ENCODE measurements at places on chromosomes 12 and 14. TPM values are rescaled to one million over a fixed set of nuclear protein-coding genes. Genes with fewer than 3 reads are reported as not detected.

Gene ERH
- total RNA-seq = 565 TPM

Gene MYH7
- not detected for total RNA-seq

Gene C12orf60
- total RNA-seq = 1.7 TPM

Gene TEDC1
- total RNA-seq = 50.2 TPM

Gene CLEC4D
- not detected for total RNA-seq

Gene TMBIM4
- 39.0 TPM for total RNA-seq

Gene WNT1
- total RNA-seq = not detected

Gene ANKS1B
- total RNA-seq = not detected

DNA sequence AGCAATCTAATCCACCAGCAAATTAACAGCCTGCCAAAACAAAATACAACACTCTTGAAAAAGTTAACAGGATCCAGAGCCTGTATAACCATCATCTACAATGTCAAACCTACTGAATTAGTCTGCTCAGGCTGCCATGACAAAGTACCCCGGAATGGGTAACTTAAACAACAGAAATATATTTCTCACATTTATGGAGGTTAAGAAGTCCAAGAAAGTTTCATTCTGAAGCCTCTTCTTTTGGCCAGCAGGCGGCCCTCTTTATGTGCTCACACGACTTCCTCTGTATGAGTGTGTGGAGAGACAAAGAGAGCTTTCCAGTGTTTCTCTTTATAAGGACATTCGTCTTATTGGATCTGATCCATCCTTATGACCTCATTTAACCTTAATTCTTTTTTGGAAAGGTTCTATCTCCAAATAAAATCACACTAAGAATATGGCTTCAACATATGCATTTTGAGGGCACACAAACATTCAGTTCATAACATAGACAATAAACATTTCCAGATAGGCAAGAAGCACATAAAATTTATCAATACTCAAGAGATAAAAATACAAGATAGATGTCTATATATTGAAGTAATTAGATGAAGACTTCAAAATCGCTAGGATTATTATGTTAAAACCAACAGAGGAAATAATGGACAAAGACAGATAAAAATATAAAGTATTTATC lies 5.9 kb upstream of the RERG start:
- peak; percentile 27 for DNase-seq

DNA sequence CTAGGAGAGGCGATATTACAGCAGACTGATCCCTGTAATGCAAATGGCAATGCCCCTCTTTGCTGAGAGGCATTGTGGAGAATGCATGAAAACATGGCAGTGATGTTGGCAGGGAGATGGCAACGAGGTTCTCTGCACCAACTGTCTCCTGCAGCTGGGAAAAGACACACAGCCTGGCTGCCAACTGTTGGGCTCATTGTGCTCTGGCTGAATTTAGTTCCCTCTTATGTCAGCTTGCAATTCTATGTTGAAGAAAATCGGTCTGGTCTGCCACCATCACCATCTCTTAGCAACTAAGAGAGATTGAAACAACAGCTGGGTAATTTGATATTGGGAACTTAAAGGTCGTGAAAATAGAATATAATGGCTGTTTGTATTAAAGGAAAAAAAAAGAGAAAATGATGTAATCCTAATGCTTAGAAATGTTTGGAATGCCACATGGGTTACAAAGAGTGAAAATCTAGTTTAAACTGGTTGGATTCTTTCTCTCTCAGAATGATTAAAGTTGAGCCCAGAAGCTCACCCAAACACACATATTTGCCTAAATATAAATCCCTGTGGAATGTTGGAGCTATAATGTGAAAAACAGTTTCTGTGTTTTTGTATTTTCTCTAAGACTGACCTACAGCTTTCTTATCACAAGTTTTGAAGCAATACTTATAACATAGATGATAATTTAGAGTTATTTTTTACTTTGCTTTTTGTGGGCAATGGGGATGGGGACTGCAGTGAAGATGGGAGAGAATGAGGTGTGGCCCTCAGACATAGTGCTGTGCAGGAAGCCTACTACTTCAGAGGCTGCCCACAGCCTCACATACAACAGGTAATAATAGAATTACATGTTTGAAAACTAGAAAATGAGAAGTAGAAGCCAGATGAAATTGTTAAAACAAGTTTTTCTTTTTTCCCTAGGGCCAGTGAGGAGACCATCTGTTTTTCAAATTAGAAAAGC lies 143.7 kb downstream of the AKAP6 start:
- peak; percentile 71 for DNase-seq

DNA sequence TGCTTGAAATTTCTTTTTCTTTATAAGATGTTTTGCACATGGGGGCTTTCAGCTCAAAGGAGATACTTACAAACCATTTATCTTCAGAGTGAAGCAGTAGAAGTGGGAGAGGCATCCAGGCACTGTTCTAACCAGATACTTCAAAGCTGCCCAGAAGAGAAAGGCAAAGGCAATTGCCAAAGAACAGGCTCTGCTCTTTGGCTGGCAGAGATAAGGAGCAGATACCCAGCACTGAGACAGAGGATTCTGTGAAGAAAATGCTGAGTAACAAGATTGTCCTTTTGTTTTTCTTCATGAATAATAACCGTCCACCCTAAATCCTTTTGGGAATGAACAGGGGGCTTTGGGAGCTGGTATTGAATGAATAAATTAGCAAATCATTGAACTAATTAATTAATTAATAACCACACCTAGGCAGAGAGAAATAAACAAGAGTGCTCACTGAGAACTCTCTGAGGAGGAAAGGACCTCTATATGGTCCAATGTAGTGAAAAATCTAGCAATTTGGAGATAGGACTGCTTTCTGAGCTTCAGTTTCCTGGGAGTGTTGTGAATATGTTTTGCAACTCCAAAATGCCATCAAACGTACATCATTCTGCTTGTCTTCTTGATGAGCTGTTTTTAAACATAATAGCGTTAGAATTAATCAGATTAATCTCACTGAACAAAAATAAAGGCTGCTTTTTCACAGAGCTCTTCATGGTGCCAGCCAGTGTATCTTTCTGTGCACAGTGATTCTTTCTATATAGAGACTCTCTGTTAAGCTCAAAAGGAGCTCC lies 192.8 kb upstream of the AMIGO2 start:
- no peak for DNase-seq

DNA sequence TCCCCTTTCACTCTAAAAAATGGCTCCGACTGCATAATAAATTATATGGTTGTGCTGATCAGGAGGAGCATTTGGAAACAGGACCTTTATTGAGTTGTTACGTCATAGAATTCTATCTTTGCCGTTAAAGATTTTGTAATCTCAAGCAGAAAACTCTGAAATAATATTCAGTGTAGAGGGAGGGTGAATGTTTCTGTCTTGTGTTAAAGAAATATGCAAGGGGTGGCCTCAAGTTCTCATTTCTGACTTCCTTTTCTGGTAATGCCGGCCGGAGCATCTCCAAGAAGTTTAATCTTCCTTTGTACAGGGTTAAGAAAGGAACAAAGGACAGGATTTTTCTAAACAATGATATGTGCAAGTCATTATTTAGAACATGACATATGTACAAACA lies 165.1 kb downstream of the SLC38A4 start:
- no peak for DNase-seq

GRCh38 chr12:27822076-27822712 lies 42.2 kb upstream of the MANSC4 start:
- DNase-seq = peak; percentile 98

GRCh38 chr12:87270919-87271318 lies 758.3 kb downstream of the C12orf50 start:
- DNase-seq = no peak

DNA sequence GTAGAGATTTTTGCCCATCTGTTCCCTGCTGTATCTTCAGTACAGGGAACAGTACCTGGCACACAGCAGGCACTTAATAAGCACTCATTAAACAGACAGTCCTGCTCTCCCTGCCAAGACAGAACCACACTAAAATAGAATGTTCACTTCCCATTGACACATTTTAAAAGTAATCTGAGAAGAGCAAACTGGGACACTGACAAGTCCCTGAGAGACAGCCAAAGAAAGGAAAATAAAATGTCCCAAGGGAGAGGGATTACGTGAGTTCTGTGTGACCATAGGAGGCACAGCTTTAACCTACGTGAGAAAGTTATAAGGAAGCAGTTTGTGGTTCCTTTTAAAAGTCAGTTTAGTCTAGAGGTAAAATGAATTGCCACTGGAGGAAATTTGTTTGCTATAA lies 43.9 kb upstream of the SYCP3 start:
- DNase-seq = no peak

- DNase-seq = no peak
Observed at GRCh38 chr14:81178063-81178462, 42.7 kb downstream of the GTF2A1 start.

DNA sequence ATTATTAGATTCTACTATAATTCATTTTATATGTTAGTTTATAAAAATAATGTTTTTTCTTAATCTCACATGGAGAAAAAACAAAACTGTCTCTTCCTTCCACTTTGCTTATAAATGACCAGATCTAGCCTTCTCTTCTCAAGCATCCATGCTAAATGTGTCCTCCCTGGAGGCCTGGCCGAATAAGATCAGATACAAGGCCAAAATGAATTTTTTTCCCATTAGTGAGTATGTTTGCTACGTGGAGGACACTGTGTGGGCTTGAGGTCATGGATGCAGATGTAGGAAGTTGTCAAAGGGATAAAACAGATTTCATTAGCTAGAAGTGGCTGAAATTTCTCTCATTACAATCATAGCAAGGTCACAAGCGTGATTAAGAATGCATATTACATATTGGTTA lies 1244.9 kb upstream of the SEL1L start:
- no peak for DNase-seq

DNA sequence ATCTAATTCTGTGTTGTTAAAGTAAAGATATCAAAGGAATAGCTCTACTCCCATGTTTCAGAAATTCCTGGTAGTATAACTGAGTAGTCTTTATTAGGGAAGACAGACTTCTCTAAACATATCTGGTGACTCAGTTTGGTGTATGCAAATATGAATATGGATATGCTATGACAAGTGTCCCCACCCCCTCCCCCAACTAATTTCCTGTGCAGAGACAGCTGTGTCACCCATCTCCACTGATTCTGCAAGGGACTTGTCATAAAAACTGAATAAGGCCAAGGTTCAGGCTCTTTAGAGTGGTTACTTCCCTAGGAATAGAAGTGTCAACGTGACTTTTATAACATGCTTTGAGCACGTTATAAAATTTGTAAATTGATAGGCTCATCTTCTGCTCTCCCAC lies 429.1 kb downstream of the DAD1 start:
- no peak for DNase-seq

DNA sequence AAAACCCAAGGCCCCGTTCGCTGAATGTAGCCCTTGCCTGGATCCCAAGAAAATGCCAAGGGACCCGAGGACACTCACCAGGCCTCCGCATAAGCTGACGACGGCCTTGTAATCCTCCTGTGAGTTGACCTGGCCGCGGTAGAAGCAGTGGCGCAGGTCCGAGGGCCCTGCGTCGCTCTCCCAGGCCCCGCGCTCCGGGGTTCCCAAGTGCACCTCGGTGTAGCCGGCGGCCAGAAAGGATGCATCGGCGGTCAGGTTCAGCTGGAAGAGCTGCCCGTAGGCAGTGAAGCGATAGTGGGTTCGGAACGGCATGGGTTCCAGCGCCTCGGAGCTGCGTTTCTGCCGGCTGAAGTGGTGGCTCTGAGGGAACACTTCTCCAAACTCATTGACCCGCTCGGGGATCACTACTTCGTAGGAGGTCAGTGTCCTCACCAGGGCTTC lies 1.2 kb downstream of the ADAMTS20 start:
- DNase-seq = no peak

DNA sequence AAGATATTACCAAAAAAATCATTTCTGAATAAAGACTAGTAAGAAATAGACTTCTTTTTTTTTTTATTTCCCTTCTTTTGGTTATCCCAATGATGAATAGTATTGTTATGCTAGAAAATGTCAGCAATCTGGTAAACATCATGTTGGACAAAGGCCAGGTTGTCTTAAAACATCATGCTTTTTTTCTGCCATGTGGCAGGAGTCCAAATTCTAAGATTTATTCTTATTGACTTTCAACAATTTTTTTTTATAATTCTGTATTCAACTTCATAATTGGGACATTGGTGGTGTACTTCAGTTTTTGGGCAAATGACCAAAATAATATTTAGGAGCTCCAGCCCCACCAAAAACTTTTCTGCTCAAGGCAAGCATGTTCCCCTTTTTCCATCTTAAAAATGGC lies 10.5 kb downstream of the DCN start:
- DNase-seq = no peak

- DNase-seq = no peak
Observed at GRCh38 chr12:41264281-41264680, 76.2 kb downstream of the PDZRN4 start.

- no peak for DNase-seq
Observed at GRCh38 chr12:110105986-110106385, 18.2 kb upstream of the IFT81 start.

GRCh38 chr12:46377678-46378077 lies 5.1 kb upstream of the SLC38A2 start:
- no peak for DNase-seq

DNA sequence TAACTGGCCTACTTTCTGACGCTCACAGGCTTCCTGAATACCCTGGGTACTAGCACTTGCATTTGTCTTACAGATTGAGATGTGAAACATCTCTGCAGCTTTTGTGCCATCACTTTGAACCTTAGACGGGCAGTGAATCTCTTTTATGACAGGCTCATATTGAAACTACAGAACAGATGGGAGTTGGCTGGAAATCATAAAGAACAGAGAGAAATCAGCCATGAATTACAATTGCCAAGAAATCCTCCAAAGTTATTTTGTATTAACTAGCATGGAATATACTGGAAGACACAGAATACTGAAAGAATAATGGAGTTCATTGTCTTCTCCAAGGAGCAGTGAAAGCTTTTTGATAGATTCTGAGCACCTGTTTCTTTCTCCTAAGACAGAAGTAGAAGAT lies 32.7 kb downstream of the MYF5 start:
- no peak for DNase-seq

- no peak for DNase-seq
Observed at GRCh38 chr12:130702966-130703732, 12.9 kb downstream of the RIMBP2 start.

DNA sequence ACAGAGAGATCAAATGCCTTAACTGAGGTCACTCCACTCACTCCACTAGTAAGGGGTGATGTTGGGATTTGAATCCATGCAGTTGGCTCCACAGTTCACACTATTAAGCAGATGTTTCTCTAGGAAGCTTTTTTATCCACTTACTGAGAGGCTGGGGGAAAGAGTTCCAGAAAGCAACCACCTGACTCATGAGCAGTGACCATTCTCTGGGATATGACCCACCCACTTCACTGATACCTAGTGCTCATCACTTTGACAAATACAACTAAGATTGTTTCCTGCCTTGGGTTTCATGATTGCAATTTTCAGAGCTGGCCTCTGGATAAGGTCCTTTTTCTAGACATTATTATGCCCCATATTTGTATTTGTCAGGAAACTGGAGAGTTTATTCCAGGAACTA lies 152.1 kb upstream of the PLEKHG7 start:
- no peak for DNase-seq

All from HT1080 (cell line).